ENCODE measurements at places on chromosomes 16 and 17.

DNA sequence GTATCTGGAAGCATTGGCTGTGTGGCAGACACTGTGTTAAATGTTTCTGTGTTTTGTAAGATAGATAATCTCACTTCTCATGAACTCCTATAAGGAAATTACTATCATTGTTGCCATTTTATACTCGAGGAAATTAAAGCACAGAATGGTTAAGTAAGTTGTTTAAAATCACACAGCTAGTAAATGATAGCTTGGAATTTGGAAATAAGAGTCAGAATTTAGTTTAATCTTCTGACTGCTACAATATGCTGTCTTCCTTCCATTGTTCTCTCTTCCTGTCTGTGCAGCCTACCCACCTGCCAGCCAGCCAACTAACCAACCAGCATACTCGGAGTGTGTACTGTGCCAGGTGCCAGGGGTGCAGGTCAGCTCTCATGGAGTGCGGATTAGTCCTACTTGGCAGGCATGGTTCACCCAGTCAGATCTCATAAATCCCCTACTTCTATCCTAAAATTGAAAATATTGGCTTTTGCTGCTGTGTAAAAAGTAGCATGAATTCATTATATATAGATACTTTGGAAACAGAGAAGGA is 79.9 kb upstream of the LGALS9 start:
- DNase-seq: no peak

DNA sequence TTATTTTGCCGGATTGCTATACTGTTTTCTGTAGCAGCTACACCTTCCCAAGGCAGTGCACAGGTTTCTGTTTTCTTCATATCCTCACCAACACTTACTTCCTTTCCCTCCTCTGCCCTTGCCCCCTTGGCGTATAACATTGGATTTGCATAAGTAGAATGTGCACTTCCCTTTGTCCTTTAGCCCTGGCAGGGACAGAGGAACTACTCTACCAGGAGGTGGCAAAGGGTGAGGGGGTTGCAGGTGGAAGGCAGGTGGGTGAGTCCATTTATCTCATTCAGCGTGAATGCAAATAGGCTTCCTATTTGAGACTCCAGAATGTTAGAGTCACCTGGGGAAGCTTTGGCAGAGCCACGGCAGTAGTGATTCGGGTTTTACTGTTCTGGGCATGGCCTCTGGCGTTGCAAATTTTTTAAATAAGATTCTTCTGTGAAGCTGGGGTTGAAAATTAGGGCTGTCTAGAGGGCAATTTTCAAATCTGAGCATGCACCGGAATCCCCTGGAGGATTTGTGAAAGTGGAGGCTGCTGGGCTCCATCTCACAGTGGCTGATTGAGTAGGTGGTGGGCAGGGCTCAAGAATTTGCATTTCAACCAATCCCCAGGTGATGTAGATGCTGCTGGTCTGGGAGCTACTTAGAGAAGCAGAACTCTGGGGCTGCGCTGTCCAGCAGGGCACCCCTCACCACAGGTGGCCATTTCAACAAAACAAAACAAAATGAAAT is 84.7 kb downstream of the PLCG2 start:
- no peak for DNase-seq

DNA sequence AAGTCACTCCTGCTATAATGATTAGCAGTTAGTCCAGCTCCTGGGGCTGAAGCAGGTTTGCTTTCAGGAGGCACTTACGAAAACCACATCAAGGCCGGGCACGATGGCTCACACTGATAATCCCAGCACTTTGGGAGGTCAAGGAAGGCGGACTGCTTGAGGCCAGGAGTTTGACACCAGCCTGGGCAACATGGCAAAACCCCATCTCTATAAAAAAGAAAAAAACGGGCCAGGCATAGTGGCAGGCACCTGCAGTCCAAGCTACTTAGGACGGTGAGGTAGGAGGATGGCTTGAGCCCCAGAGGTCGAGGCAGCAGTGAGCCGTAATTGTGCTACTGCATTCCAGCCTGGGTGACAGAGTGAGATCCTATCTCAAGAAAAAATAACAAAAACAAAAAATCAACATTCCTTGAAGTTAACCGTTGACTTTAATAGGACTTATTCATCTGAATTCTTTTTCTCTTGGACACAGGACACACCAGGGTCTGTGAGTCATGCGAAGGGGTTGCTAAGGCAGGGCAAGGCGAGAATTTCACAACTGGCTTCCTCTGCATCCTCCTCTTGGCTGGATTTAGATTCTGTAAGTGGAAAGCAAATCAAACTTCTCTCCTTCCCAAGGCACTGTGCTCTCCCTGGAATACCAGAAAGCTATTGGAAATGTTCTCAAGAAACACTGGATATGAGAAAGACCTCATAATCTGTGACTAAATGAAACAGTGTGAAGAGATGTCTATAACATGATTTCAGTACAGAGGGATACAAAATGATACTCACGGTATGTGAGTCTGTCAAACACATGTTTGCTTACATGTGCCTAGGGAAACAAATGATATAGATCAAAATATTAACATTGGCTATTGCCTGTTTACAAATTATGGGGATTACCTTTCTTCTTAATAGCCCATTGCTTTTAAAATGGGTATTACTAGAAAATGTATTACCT is 99.5 kb downstream of the SYCE1L start:
- DNase-seq: peak; percentile 63

DNA sequence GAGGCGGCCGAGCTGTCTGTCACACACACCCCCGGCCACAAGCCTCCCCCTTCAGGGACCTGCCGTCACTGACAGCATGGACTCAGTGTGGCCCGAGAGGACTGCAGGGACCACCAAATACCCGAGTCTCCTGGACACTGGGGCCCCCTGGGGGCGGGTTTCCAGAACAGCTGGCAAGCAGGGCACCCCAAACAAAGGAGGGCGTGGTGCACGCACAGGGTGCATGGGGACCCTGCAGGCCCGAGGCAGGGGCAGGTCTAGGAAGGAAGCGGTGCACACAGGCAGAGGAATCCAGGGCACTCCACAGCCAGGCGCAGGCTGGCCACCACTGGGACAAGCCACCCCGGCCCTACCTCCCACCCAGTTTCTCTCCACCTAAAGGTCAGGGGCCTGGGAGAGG is 28.7 kb upstream of the ENPP7 start:
- DNase-seq: no peak

- DNase-seq: no peak
These were observed 23.8 kb downstream of the RAP1GAP2 start for GRCh38 chr17:2819921-2820501.

DNA sequence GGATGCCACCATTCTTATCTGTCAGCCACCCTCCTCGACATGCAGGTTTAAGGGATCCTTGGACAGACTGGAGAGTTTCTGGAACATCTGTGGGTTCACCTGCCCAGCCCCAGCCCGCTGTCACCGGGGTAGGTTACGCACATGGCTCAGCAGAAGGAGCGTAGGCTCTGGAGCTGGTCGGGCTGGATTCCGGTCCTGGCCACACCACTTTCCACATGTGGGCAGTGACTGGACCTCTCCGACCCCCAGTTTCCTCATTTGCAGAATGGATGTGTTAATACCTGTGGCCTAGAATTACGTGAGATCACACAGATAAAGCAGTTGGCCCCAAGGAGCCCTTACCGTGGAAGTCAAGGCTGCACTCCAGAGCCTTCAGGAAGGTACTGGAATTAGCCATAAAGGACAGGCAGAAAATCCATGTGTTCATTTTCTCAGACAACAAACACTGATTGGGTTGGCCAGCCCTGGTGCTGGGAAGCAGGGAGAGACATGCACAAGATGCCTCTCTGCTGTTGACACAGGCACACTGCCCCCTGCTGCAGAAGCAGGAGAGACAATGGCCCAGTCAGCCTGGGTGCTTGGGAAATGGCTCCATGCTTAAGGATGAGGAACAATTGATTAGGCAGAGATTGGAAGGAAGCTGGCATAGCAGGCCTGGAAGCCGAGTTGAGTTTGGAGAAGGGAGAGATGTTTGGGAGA is 58.8 kb downstream of the SF3B3 start:
- no peak for DNase-seq

- DNase-seq: no peak
These were observed 52.3 kb downstream of the TNRC6C start for GRCh38 chr17:78010759-78011158.

DNA sequence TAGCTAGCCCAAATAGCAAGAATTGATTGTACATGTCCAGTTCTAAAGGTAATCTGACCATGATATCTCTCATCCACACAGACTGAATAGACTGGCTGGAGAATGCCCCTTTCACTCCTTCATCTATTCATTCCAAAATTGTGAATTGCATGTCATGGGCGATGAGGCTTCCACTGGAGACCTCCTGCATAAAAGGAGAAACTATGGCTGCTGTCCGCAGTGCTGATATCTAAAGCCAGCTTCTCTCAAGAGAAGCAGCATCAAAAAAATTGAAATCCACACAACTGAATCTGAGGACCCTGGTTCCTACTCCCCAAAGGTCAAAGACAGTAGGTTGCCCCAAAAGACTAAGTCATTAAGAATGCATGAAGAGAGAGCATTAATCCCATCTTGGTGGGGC is 7.9 kb upstream of the SCNN1G start:
- peak; percentile 13 for DNase-seq

DNA sequence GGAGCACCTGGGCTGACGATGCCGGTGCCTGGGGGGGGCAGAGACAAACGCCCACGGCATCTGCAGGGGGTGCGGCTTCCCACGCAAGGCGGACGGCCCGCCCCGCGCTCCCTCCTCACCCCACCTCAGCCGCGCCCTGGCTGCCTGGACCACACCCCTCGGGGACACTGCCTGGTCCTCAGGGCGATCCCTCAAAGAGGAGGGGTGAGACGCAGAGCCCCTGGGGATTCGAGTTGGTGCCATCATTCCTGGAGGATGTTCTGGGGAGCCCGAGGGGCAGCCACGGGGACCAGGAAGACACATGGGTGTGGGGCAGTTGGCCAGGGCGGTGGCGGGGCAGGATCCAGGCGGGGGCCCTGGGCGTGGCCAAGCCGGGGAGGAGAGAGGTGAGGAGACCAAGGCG is 3.9 kb downstream of the IGFALS start:
- DNase-seq: no peak

- DNase-seq: no peak
These were observed 214.4 kb downstream of the C16orf78 start for GRCh38 chr16:49588026-49588425.

- no peak for DNase-seq
These were observed 5.6 kb upstream of the CHMP6 start for GRCh38 chr17:80986046-80986445.

GRCh38 chr17:42023524-42024349 is 3.8 kb downstream of the NKIRAS2 start:
- DNase-seq: no peak

DNA sequence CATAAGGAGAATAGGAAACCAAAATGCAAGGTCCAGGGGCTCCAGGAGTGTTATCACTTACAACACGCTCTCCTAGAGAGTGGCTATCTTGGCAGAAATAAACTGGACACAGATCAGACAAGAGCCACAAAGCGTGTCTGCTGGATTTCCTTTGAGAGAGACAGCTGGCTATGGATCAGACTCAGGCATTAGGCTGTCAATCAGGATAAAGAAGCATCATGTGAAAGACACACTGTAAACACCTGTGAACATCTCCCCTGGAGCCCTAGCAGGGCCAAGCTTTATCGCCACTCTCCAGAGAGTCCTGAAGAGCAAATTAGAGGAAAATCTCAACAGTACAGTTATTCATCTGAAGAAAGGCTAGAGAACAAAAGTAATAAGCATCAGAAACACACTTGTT is 26.0 kb downstream of the SYCE1L start:
- no peak for DNase-seq

- DNase-seq: no peak
These were observed 1.9 kb downstream of the MEAK7 start for GRCh38 chr16:84502581-84502980.

- DNase-seq: no peak
These were observed 65.7 kb downstream of the CENPV start for GRCh38 chr17:16287563-16288027.

DNA sequence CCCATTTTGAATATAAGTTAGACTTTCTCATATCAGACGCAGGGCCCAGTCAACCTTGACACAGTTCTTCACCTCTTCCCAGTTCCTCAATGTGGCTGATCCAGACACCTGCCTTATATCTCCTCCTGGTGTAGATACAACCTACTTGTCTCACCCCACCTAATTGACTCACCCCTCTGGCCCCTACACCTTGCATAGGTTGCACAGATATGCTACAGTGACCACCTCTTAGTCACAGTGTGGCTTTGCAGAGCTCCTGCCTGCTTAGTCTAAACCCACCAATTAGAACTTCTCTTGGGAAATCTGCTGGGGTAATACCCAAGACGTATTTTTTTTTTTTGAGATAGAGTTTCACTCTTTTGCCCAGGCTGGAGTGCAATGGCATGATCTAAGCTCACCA is 16.8 kb downstream of the CHP2 start:
- DNase-seq: peak; percentile 42

DNA sequence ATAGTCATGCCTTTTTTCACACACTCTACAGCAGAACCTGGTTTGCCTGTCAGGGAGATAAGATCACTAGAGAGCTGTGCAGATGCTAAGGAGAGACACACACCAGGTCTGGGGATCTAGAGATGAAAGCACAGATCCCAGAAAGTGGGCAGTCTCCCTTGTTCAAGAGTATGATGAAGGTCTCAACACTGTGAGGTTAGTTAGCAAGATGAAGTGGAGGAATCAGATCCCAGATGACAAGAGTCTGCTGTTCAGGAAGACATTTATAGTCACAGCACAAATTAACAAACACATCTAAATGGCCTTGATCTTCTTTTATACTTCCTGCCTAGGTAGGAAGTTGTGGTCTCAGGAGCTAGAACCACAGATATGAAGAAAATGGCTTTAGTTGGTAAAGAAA is 23.4 kb upstream of the SKAP1 start:
- DNase-seq: no peak

- DNase-seq: peak; percentile 34
These were observed 31.6 kb upstream of the SLC12A3 start for GRCh38 chr16:56833243-56833970.

GRCh38 chr16:21076186-21076883 is 74.3 kb downstream of the DNAH3 start:
- DNase-seq: no peak

Measured in RWPE1 (cell line).